ENCODE measurements at places on chromosomes 16 and 17. TPM values are rescaled to one million over a fixed set of nuclear protein-coding genes. Genes with fewer than 3 reads are reported as not detected.

CA4 gene
- total RNA-seq, result 0.18 TPM

TMEM88 gene
- total RNA-seq, result 1.4 TPM

C1QTNF1 gene
- 0.09 TPM for total RNA-seq

DNAH9 gene
- total RNA-seq, result not detected

KCTD5 gene
- total RNA-seq, result 40.0 TPM

AIPL1 gene
- not detected for total RNA-seq

CTRB2 gene
- 5.1 TPM for total RNA-seq

RND2 gene
- 1.8 TPM for total RNA-seq

ADAMTS18 gene
- total RNA-seq, result not detected

SLC5A10 gene
- not detected for total RNA-seq

DNAI2 gene
- not detected for total RNA-seq

SRCIN1 gene
- total RNA-seq, result 0.40 TPM

- peak; percentile 67 for DNase-seq
Observed at GRCh38 chr16:89489040-89489897, 1.1 kb downstream of the ANKRD11 start.

GRCh38 chr17:56521414-56522141 lies 71.9 kb upstream of the NOG start:
- no peak for DNase-seq

DNA sequence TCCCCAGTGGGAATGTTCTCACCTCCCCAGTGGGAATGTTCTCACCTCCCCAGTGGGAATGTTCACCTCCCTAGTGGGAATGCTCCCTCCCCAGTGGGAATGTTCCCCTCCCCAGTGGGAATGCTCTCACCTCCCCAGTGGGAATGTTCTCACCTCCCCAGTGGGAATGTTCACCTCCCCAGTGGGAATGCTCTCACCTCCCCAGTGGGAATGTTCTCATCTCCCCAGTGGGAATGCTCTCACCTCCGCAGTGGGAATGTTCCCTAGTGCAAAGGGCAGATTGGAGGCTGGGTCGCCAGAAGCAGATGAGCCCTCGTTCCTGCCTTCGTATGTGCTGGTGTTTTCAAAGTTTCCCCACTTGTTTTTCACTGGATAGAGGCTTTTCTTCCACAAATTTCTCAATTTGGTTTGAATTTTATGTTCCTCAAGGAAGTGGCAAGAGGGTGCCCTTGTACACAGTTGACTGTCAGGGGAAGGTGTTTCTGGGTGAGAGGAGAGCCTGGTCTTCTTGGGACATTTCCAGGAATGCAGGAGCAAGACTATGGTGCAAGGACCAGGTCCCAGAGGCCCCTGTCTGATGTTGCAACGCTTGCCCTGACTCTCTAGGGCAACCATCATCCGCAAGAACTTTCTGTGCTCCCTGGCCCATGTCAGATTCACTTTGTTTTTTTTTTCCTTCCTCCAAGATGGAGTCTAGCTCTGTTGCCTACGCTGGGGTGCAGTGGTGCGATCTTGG lies 34.0 kb downstream of the TRARG1 start:
- DNase-seq, result no peak

- DNase-seq, result no peak
Observed at GRCh38 chr16:47815655-47816054, 340.1 kb downstream of the ABCC12 start.

GRCh38 chr17:48307814-48308411 lies 122.1 kb downstream of the SKAP1 start:
- DNase-seq, result peak; percentile 46

- no peak for DNase-seq
Observed at GRCh38 chr16:31251435-31251834, 8.3 kb upstream of the ITGAM start.

DNA sequence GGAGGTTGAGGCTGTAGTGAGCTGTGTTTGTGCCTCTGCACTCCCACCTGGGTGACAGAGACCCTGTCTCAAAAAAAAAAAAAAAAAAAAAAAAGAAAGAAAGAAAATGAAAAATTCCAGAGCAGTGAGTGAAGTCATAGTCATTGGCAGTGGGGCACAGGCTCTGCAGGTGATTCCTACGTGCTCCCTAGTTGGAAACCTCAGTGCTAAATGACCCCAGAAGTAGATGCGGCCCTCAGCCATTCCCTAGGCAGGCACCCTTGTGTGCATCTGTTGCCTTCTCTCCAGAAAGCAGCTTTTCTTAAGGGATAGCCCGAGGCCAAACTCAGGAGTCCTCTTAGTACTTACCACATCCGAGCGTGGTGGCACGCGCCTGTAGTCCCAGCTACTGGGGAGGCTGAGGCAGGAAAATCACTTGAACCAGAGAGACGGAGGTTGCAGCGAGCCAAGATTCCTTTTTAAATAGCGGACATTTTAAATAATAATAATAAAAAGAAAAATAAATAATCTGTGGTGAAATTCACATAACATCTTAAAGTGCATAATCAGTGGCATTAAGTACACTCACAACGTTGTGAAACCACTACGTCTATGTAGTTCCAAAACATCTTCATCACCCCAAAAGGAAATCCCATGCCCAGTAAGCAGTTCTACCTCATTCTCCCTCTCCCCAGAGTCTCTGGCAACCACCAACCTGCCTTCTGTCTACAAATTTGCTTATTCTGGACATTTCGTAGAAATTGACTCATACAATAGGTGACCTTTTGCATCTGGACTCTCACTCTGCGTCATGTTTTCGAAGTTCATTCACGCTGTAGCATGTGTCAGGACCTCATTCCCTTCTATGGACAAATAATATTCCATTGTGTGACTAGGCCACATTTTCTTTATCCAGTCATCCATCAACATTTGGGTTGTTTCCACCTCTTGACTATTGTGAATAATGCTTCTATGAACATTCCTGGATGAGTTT lies 12.5 kb upstream of the SPHK1 start:
- no peak for DNase-seq

DNA sequence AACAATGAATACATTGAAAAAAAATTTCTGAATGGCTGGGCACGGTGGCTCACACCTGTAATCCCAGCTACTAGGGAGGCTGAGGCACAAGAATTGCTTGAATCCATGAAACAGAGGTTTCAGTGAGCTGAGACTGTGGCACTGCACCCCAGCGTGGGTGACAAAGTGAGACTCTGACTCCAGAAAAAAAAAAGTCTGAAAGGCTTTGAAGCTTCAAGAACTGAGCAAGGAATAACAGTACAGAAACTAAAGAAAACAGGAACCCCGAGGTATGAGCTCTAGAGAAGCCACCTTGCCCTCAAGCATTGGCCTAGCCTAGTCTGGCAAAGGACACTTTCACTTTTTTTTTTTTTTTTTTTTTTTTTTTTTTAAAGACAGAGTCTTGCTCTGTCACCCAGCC lies 45.0 kb downstream of the TEX2 start:
- no peak for DNase-seq

- peak; percentile 52 for DNase-seq
Observed at GRCh38 chr17:42438600-42439567, 15.8 kb upstream of the CAVIN1 start.

GRCh38 chr17:78741644-78742284 lies 40.3 kb downstream of the CYTH1 start:
- DNase-seq, result no peak

GRCh38 chr17:44642834-44643233 lies 13.4 kb upstream of the MEIOC start:
- no peak for DNase-seq

DNA sequence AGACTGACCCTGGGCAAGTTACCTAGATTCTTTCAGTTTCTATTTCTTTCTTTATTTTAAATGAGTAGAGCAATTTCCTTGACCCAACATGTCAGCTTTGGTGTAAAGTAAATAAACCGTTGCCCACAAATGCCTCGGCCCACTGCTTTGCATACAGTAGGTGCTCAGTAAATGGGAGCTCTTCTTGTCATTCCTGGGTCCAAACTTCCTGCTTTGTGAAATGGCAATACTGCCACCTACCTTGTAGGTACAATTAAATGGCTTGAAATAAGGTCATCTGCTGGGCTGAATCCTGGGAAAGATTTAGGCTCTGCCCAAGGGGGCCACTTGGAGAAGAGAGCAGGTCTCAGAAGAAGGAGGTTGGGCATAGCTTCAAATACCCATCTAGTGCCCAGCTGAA lies 253.0 kb downstream of the HS3ST3B1 start:
- no peak for DNase-seq

GRCh38 chr16:12340151-12340733 lies 363.7 kb downstream of the SNX29 start:
- peak; percentile 61 for DNase-seq

DNA sequence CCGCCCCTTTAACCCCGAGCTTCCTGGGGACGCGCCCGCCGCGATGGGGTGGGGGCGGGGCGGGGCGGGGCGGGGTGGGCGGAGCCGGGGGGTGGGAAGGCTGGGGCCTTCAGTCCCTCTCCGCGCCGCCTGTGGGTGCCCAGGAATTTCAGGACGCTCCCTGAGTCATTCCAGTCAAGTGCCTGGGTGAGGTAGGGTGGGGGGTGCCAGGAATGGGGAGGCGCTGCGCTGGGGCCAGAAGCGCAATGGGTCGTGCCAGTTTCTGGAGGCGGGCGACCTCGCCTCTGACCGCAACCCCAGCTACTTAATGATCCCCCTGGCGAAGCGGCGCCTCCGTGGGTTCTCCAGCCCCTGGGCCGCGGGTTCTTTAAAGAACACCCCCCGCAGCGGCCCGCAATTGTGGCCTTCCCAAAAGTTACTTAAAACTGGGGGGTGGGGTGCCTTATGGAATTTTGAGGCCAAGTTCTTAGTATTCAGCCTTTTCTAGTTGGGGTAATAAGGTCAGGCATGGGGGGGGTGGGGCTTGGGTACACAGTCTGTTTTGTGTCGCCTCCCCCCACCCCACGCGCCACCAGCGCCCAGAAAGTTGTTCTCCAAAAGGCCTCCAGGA lies 826 bp upstream of the GSE1 start:
- DNase-seq, result peak; percentile 77

DNA sequence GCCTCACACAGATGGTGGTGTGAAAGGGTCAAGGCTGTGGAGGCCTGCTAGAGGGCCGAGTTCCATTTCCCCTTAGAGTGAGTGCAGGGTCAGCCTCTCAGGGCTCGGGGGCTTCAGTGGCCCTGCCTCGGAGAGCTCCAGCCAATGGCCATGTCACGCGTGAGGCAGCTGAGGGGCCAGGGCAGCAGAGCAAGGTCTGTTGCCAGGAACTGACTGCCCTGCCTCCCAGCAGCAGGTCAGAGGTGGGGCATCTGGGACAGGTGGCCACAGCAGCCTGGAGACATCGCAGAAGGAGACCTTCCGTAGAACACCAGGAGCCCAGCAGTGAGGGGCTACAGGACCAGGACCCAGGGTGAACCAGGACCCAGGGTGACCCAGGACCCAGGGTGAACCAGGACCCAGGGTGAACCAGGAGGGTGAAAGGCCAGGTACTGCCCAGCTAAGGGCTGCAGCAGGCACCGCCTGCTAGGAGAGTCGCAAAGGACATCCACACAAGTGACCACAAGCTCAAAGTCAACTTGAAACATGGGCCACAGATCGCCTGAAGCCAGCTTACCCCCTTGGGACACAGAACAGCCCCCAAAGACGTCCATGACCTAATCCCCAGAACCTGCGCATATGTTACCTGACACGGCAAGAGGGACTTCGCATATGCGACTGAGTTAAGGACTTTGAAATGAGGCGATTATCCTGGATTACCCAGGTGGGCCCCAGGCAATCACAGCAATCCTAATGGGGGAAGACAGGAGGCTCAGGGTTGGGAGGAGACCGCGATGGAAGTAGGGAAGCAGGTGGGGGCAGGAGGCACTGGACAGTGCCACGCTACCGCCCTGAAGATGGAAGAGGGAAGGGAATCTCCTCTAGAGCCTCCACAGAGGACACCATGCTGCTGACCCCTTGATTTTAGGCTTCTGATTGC lies 4.8 kb upstream of the MEAK7 start:
- no peak for DNase-seq

- no peak for DNase-seq
Observed at GRCh38 chr17:75576661-75577060, 10.9 kb upstream of the MYO15B start.

- no peak for DNase-seq
Observed at GRCh38 chr16:87248714-87249113, 68.5 kb downstream of the C16orf95 start.

DNA sequence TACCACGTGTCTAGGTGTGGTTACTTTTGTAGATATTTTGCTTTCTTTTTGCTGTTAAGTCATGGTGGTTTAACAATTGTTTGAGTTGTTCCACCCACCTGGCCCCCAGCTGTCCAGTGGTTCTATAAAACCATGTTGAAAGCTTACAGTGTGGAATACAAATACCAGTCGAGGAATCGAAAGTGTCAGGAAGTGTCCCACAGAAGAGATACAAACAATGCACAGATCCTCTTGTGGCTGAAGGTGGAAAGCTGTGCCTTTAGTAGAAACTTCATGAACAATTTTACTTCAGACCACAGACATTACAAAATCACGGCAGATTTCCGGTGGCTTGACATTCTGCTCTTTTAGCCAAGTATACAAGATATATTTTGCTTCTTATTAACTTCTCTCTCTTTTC lies 782.4 kb upstream of the SOX9 start:
- DNase-seq, result no peak

DNA sequence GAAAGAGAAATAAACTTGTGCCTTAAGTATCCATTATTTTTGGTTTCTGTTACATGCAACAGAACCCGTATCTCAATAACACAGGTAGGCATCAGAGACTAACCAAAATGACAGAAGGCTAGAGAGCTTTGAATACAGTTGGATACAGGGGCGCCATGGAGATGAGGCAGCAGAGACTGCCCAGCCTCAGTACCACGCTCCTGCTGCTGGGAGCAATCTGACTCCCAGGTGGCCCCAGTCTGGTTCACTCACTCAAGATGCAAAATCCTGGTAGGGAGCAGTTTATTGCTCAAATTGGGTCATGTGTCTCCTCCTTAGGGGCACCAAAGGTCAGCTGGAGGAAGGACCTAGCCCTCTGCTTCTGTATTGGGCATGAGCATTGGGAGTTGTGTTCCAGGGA lies 218.9 kb downstream of the USP22 start:
- DNase-seq, result no peak

DNA sequence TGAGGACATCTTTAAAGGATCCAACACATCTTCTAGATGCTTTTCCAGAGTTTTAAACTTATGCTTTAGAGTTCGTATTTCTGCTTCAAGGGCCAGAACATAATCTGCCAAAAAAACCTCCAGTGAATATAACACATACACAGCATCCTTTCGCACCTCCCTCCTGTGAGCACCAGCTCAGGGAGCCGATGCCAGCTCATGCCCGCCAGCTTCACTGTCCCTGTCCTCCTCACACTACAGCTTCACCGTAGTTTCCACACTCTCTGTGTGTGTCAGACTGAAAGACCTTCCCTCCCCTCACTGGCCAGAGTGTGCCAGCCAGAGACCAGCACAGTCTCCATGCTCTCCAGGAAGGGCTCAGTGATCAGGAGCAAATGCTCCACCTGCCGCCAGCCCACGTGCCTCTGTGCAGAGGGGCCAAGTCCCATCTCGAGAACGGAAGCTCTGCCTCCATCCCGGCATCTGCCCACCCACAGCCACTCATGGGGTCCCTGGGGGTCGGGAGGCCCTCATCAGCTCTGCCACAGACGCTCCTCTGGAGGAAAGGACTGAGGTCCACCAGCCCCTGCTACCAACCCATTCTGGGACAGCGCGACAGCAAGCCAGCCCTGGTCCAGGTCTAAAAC lies 40.8 kb downstream of the CCDC57 start:
- DNase-seq, result no peak

- DNase-seq, result no peak
Observed at GRCh38 chr17:66177048-66177447, 14.9 kb downstream of the CEP112 start.

GRCh38 chr17:14428648-14429029 lies 127.8 kb downstream of the HS3ST3B1 start:
- no peak for DNase-seq

- no peak for DNase-seq
Observed at GRCh38 chr17:80598813-80599545, 54.3 kb downstream of the RPTOR start.

- no peak for DNase-seq
Observed at GRCh38 chr17:42783062-42783790, 2.8 kb downstream of the WNK4 start.

GRCh38 chr16:49356728-49357488 lies 16.7 kb upstream of the C16orf78 start:
- no peak for DNase-seq
